ENCODE measurements at places on chromosomes 11 and 22.

- peak; percentile 76 for DNase-seq
Observed at GRCh38 chr11:117096201-117096991, 1.8 kb downstream of the SIK3 start.

DNA sequence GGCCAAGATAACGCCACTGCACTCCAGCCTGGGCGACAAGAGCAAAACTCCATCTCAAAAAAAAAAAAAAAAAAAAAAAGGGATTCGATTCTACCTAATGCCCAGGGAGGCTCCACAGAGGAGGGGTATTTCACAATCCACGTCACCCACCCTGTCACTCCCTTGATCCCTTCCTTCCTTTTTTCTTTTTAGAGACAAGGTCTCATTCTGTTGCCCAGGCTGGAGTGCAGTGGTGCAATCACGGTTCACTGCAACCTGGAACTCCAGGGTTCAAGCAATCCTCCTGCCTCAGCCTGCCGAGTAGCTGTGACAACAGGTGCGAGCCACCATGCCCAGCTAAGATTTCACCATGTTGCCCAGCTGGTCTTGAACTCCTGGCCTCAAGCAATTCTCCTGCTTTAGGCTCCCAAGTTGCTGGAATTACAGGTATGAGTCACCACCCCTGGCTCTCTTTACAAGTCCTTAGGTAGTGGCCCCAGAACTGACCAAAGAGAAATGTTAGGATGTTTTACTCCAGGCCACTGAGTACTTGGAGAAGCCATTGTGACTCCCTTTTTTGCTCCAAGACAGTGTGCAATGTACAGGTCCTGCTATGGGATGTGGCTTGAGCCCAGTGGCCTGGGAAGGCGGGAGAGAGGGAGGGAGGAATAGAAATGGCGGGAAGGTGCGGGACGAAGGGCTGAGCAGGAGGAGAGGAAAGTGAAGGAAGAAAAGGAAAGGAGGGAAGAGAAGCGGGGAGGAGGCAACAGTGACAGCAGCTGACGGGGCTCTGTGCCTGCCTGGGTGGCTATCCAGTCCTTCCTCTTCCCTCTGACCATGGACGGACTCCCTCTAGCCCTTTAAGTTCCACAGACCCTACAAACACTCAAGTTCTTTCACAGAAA is 11.8 kb upstream of the FXYD2 start:
- DNase-seq = no peak

DNA sequence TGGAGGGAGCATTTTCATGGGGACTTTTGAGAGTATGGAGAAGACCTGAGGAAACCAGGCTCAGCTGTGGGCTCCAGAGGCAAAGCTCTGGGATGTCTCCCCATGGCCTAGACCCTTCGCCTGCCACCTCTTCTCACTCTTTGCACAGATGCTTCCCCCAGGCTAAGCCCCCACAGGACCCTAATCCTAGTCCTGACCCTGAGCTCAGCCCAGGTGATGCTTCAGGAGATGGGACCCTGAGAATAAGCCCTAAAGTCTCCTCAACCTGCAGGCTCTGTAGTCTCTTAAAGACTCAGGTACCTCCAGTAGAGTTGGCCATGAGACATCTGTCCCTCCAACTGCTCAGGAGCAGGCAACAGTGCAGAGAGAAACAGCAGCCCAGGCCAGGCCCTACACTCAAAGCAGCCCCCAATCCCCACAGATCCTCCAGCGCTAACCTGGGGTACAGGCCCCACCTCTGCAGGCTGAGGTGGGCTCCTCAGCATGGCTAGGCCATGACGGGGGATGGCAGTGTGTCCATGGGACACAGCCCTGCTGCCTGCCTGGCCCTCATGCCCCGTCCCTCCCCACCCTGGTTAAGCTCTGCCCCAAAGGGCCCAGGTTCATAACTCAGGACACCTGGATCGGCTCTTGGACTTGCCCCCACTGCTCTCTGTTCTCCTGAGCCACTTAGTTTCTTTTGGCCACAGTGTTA is 39.4 kb downstream of the GGTLC2 start:
- no peak for DNase-seq

DNA sequence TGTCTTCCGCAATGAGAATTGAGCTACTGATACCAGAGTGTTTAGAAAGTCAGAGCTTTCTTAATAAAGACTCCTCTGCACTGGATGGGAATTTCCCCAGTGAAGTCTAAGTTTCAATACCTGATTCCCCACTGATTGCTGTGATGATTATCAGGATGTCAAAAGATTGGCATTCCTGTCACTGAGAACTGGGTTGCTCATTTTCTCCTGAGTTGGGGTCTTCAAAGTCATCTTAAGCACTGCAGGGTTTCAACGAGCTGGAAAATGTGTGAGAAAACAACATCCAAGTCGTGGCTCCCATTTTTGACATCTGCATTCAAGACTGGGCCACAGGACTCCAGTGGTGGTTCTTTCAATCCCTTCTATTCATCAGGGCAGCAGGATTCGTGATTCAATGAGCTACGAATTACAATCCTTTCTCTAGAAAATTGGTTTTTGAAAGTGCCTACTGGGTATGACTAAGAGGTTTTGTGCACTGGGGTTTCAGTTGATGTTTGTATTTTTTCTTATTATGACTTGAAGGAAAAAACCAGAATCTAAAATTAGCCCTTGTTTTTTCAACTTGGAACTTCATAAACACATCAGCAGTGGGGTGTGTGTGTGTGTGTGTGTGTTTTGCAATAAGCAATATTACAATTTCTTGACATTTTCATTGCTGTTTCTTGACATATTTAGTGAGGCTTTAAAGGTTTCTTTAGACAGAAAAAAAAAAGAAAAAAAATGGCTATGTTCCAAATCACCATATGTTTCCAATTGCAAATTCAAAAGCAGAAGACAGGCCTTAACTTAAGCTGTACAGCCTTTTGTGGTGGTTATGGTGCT is 233.0 kb downstream of the FAM76B start:
- no peak for DNase-seq

GRCh38 chr11:104999721-105000120 is 23.2 kb downstream of the CASP5 start:
- DNase-seq = no peak

GRCh38 chr11:59548309-59548656 is 36.9 kb downstream of the OR4D9 start:
- no peak for DNase-seq

- DNase-seq = no peak
Observed at GRCh38 chr11:95412074-95412473, 181.1 kb upstream of the SESN3 start.

- no peak for DNase-seq
Observed at GRCh38 chr22:24504956-24505736, 10.0 kb downstream of the UPB1 start.

DNA sequence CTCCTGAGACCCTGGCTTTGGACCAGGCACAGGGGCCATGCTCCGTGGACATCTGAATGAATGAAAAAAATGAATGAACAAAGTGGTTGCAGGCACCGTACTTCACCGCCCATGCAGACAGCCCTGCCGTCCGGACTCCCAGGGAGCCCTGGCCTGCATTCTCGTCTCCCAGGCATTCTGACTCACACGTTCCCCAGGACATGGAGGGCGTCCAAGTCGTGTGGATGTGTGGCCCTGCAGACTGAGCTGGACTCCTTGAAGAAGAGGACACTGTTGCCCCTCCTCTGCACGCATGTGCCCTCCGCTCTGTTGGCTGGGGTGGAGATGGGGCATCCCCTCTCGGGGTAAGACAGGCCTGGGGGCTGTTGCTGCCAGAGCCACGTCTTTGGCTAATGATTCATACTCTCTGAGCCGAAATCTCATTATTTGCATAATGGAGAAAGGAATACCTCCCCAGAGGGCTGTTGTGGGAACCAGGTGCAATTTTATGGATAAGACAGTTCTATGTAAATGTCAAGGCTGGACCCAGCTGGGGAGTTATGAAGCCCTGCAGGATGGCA is 49.7 kb downstream of the RTL6 start:
- DNase-seq = peak; percentile 2

GRCh38 chr22:32261306-32261705 is 6.2 kb upstream of the SLC5A4 start:
- DNase-seq = no peak

DNA sequence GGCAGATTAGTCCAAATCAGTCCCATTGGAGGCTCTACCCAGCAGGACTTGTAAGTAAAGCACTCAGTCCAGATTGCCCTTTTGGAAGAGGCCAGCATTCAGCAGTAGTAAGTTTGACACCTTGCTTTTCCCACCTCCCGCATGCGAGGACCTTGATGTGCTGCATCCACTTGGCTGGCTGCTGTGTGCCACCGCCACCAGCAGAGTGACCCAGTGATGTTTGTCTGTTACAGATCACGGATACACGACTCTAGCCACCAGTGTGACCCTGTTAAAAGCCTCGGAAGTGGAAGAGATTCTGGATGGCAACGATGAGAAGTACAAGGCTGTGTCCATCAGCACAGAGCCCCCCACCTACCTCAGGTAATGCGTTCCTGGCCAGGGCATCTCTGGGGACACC is 6.6 kb downstream of the SMARCB1 start:
- DNase-seq = no peak

GRCh38 chr22:27344546-27344945 is 457.0 kb downstream of the MN1 start:
- DNase-seq = no peak

Data from midbrain (tissue), 1 donor.